ENCODE measurements at places on chromosomes 11 and 22.

DNA sequence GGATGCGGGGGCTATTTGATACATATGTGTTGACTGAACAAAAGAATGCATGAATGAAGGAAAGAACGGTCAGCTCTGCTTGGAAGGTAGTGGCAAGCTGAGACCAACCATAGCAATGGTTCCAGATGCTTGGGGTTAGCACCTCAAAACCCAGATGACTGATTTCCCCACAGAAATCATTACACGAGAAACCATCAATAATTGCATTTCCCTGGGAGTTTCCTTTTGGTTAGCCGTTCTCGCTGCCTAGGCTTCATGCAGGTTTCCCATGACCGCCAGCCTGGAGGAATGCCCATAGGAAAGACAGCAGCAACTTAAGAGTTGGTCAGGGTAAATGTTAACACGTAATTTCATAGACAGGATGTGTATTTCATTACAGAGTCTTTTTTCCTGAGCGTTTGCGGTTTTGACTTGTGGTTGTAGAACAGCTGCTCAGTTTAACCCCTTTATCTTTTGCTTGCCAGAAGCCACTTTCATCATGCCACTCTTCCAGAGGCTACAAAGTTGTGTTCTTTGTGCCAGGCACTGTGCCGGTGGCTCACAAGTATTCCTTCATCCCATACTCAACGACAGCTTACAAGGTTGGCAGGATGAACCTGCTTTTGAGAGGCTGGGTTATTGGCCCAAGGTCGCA is 2.8 kb downstream of the IL17RA start:
- DNase-seq = peak; percentile 23

DNA sequence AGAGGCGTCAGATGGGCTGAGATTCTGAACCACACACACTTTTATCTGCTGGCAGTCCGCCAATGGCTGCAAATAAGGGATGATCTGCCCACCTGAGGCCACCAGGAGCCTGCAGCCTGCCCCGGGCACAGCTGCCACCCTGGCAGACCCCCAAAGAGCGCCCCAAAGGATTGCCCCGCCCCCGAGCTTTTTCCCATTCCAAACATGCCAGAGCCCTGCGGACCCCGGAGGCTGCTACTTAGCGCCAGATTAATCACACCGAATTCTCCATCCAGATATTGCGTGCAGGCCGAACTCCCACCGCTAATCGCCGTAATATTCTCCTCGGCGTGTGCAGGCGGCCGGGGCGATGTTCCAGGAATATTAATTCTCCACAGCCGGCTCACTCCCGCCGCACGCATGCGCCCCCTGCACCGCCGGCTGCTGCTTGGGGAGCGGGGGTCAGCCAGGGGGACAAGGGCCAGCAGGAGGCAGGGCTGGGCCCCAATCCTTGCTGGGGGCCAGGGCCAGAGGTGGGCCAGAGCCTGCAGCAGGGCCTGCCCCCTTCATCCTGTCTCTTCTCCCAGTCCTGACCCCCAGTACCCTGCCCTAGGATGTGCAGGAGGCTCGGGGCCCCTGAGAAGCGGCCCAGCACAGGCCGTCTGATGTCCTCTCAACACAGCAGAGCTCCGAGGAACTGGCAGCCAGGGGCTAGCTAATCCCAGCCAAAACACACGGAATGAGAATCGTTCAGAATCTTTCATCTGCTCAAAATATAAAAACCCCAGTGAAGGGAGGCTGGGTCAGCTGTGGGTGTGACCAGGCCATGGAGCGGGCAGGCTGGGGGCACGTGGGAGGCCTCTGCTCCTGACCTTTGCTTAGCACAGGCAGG is 19.5 kb upstream of the TCF20 start:
- DNase-seq = no peak

GRCh38 chr11:130762638-130763037 is 153.6 kb downstream of the SNX19 start:
- no peak for DNase-seq

DNA sequence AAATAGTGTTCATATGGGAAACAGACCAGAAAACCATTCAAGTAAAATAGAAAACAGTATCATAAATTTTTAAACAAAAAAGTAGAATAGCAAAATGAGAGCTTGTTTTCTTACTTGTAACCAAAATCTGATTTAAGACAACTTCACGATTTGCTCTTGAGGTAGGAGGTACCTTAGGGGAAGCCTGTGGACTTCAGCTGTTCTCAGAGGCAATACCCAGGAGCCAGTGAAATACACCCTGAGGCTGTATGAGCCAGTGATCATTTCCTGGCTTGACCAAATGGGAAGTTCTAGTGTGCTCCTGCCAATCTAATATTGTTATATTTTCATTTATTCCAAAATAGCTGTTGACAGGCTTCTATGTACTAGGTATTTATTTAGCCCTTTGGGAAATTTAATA is 104.8 kb downstream of the ARHGAP42 start:
- DNase-seq = no peak

DNA sequence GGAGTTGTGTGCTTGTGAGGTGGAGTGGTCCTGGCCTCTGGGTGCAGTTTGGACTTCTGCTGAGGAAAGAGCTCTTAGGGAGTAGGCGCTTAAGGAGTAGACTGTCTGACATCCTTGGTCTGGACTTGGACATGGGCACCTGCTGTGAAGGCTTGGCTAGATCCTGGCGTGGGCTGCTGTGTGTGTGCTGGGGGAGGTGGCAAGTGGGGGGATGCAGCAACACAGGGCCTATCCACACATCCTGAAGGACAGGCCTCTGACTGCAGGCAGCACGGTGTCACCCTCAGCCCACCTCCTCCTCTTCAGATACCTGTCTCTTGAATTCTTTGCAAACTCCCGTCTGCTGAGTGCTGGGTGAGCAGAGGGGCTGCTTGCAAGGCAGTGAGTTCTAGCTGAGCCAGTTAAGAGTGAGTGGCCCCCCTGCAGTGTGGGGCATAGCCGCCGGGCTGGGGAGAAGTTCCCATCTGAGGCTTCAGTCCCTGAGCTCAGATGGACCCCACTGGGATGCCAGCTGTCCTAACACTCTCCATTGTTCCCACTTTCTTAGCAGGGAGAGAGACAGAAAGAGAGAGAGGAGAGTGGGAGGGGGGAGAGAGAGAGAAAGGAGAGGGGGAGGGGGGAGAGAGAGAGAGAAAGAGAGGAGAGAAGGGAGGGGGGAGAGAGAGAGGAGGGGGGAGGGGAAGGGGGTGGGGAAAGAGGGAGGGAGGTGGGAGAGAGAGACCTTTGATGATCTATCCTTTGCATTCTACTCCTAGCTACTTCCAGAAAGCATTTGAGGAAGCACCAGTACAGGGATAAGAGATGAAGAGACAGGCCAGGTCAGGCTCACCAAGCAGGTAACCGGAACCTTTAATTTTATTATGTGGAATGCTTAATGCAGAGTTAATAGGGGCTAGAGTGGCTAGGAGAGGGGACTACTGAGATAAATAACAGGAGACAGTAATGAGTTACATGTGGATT is 12.6 kb downstream of the SOX10 start:
- no peak for DNase-seq

GRCh38 chr11:8267280-8267679 is 3.6 kb upstream of the LMO1 start:
- DNase-seq = no peak

DNA sequence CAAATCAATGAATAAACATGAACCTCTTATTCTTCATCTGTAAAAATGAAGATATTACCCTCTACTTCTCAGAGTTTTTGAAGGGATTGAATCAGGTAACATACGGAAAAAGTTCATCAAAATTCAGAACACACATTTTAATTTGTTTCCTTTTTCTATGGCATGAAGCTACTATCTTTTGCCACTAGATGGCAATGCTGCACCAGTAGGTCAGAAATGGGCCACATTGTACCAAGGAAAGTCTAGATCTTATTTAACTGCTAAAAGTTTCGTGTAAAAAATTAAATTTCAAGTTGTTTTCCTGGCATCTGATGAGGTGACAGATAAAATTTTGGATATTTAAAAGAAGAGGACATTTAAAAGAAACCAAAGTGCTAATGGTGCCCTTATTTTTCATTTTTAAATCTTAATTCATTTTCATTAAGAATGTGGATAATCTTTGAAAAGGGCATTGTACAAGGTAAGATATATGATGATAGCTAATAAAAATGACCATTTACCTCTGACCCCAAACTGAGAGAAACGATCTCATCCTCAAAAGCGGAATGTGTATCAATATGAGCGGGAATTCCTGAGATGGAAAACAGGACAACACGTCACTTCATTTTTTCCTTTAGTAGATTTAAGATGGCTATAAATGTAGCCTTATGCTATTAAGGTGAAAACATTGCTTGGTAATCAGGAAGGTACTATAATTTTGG is 16.1 kb downstream of the ALKBH8 start:
- DNase-seq = peak; percentile 13

- no peak for DNase-seq
Measured at GRCh38 chr11:45724153-45724552, 58.7 kb upstream of the CHST1 start.

GRCh38 chr11:35404388-35404775 is 15.0 kb downstream of the SLC1A2 start:
- no peak for DNase-seq

GRCh38 chr22:43042101-43042780 is 27.3 kb upstream of the PACSIN2 start:
- DNase-seq = no peak

- no peak for DNase-seq
Measured at GRCh38 chr11:122617297-122617696, 38.2 kb upstream of the UBASH3B start.

- no peak for DNase-seq
Measured at GRCh38 chr11:75790986-75791385, 22.4 kb downstream of the DGAT2 start.

DNA sequence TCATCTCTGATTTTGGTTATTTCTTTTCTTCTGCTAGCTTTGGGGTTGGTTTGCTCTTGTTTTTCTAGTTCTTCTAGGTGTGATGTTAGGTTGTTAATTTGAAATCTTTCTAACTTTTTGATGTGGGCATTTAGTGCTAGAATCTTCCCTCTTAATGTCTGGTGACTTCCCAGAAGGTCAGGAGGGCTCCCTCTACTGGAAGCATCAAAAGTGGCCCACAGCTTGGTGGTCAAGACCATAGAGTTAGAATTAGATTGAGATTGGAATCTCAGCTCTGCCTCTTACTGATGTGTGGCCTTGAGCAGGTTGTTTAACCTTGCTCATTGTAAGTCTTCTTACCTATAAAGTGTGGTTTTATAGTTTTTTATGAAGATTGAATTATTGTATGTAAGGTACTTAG is 99.3 kb downstream of the FDX1 start:
- DNase-seq = no peak

- no peak for DNase-seq
Measured at GRCh38 chr11:124081483-124081882, 33.8 kb upstream of the VWA5A start.

GRCh38 chr11:30487200-30487898 is 98.8 kb downstream of the MPPED2 start:
- no peak for DNase-seq

- DNase-seq = no peak
Measured at GRCh38 chr22:21587803-21588611, 20.5 kb downstream of the UBE2L3 start.

- DNase-seq = no peak
Measured at GRCh38 chr11:121773076-121773475, 320.3 kb upstream of the SORL1-AS1 start.

DNA sequence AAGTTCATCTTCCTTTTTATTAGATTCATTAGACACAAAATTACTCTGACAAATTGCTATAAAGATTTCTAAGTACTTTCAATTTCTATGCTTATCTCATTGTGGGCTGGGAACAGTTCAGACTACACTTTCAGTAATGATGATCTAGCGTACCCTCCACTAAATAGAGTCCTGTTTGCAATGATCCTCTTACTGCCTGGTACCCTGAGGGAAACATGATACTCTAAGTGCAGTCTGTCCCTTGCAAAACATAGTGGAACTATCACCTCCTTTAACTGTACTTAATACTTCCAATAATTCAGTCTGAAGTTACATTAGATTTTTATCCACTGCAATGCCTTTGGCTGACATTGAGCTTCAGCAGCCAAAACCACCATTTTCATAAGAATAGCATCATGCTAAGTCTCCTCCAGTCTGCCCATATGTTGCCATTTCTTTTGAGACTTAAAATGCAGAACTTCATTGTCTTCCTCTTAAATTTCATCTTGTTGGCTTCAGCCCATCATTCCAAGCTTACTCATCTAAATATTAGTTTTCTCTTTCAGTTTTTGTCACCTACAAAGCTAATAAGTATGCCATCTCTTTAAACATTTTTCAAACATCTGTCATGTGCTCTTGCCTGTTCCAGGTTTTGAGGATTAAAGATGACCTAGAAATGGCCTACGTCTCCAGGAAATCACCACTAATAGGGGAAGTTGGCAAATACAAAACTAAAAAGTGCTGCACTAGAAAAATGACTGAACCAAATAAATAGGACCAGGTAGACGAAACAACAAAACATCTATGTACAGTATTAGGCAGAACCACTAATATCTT is 55.5 kb downstream of the PAK1 start:
- no peak for DNase-seq

DNA sequence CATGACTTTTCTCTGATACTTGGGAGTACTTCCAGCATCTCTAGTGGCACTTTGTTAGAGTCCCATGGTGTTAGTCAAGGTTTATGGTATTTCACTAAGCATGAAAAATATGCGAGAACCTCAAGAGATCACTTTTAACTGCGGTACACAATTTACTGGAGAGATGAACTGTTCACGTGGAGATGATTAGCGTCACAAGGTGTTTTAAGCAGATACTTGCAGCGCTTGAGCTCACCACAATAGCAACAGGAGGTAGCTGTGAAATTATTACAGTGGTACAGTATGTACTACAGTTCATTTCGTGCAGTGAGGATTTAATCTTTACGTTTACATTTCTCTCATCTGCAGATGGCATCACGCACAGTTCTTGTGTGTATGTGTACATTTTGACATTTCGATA is 4.5 kb downstream of the PARVA start:
- no peak for DNase-seq

DNA sequence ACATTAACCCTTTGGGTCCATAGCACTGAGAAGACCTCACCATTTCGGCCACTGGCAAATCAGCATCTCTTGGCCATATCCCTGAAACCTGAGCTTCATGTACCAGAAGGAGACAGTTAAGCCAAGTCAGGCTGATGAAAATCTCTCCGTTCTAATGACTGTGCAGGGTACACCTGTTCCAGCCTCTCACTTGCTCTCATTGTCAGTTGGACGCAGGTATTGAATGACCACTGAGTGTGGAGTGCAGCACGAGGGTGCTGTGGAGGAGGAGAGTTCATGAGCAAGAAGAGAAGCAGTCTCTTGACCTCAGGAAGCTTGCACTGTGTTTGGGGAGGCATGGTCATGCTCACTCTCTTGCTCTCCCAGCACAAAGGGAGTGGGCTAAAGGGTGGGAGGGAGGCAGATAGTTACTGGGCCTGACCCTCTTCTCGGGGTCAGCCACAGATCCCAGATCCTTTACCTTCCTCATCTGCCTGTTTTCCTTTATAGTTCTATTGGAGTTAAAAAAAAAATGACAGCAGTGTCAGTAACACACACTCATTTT is 65.2 kb downstream of the ZBTB16 start:
- DNase-seq = no peak

Data from activated CD4-positive, alpha-beta T cell treated with anti-CD3 and anti-CD28 coated beads, Interleukin-2, amount 50 U/mL, for 1 hour (primary cell).